Coronary artery (tissue), 2 donors: ENCODE measurements at places on chromosomes 4 and X.

GRCh38 chr4:26299254-26299882, 21.4 kb upstream of the RBPJ start:
- no peak for DNase-seq

- DNase-seq: no peak
Measured at GRCh38 chrX:2521927-2522386, 21.2 kb upstream of the DHRSX start.

DNA sequence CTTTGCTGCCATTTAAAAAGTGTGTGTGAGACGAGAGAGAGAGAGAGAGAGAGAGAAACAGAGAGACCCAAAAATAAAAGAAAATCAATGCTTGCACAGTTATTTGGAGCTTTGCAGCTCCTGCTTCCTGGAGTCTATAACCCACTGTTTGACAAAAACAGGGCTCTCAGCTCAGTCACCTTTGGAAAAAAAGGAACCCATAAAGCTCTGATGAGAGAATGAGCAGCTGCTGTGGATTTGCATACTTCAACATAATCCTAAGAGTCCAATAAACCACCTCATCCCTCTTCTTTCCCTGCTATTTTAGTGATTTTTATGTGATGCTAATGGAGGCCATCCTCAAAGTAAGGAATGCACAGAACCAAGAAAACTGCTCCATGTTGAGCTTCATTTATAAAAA, 50.3 kb downstream of the USP26 start:
- no peak for DNase-seq

GRCh38 chr4:178174756-178175155, 732.5 kb upstream of the AGA start:
- no peak for DNase-seq

- no peak for DNase-seq
Measured at GRCh38 chr4:41532882-41533281, 5.1 kb upstream of the LIMCH1 start.

DNA sequence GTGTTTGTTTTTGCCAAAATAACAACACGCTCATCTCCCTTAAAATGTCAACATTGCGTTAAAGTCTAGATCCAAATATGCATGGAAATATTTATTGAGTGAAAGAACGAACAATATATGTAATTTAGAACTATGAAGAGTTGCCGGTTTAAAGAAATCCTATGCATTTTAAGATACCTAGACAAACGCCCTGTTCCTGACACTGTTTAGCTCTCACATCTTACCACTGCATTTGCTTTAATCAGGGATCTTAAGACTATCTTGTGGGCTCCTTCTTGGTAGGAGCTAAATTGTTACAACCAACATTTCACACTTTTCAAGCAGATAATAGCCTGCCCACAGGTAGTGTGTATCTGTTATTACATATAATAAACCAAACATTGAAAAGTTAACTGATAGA, 96.6 kb upstream of the RPS6KA3 start:
- DNase-seq: no peak

GRCh38 chr4:48342606-48342880, 1.2 kb downstream of the SLAIN2 start:
- no peak for DNase-seq

- peak; percentile 74 for DNase-seq
Measured at GRCh38 chr4:7822877-7823276, 116.8 kb downstream of the AFAP1 start.

DNA sequence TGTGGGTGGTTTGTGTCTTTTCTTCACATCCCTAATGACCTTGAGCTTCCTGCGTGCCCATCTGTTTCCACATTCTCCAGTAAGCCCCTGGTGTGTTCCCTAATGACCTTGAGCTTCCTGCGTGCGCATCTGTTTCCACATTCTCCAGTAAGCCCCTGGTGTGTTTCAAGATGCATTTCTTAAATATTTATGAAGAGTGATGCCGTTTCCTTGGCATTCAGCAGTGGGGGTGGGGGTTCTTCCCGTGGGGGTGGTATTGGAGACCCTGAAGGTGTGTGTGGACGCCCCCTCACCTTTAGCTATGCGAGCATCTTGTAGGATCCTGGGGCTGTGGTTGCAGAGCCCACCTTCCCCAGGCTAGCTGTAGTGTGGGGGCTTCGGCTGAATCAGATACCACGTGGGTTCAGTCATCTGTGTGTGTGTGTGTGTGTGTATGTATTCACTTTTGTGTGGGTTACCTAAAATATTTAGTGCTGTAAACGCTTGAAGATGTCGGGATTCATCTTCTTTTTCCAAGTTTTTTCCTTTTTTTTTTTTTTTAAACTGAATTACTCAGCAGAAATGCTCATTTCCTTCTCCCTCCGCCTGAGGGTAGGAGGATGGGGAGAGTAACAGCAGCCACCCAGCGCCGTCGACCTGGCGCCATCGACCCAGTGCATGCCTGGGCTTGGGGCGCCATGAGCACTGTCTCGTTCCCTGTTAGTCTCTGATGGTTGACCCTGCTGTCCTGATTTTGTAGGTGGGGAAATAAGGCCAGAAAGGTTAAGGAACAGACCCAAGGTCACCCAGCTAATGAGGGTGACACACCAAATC, 9.9 kb downstream of the NSG1 start:
- DNase-seq: no peak

DNA sequence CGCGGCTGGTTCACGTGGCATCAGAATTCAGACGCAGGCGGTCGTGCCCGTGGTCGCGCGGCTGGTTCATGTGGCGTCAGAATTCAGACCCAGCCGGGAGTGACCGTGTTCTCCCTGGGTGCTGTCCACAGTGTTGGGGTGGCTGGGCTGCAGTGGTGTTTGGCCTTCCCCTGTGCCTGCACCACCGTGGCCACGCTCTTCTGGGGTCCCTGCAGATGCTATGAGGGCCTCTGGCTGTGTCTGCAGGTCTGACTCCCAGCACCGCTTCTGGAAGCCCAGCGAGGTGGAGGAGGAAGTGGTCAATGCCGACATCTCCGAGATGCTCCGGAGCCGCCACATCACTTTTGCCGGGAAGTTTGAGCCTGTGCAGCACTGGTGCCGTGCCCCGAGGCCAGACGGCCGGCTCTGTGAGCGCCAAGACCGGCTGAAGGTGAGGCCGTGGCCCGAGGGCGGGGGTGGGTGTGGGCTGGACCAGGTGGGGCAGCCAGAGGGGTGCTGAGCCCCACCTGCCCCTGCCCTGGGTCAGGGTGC, 26.4 kb downstream of the NKX1-1 start:
- DNase-seq: no peak

DNA sequence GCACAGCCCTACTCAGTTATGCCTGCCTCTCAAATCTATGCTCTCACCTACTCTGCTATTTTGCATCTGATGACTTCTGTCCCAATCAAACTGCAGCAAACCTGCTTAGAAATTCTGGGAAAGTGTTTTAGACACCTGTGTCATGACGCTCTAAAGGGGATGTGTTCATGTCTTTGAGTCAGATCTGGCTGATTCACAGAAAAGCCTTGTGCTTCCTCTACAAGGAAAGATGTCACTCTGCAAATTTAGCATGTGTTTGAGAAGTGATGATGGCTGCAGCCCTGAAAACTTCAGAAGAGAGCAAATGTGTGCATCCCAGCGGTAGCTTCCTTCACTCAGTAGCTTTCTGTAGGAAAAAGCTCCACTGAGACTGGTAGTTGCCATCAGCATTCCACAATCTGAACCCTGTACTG, 235.4 kb downstream of the MGST2 start:
- DNase-seq: no peak

DNA sequence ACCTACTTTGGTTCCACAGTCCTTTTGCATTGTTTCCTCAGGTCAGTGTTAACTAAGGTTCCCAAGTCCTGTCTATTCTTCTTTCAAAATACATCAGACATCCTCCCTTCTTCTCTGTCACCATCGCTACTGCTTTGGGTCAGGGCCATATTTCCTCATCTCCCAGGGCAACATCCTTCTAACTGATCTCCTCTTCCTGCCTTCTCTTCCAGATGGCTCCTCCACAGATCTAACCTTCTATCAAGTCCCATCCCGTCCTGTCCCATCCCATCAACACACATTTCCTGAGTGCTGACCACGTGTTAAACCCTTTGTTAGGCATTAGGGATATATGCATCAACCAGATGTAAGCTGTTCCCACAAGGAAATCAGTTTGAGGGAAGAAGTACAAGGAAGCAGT, 25.9 kb downstream of the PLAC1 start:
- no peak for DNase-seq

GRCh38 chr4:138494116-138494515, 252.0 kb upstream of the SLC7A11 start:
- no peak for DNase-seq

- DNase-seq: no peak
Measured at GRCh38 chr4:96465834-96466233, 625.9 kb downstream of the PDHA2 start.

DNA sequence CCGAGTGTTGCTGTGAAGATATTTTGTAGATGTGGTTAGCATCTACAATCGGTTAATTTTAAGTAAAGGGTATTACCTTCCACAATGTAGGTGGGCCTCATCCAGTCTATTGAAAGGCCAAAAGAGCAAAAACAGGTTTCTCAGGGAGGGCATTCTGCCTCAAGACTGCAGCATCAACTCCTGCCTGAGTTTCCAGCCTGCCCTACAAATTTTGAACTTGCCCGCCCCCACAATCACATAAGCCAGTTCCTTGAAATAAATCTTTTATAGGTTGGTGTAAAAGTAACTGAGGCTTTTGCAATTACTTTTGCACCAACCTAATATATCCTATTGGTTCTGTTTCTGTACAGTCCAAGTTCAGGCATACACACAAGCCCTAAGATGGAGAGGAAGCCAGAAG, 22.1 kb upstream of the PI4K2B start:
- DNase-seq: no peak

- DNase-seq: no peak
Measured at GRCh38 chr4:114558446-114559020, 40.1 kb upstream of the UGT8 start.

DNA sequence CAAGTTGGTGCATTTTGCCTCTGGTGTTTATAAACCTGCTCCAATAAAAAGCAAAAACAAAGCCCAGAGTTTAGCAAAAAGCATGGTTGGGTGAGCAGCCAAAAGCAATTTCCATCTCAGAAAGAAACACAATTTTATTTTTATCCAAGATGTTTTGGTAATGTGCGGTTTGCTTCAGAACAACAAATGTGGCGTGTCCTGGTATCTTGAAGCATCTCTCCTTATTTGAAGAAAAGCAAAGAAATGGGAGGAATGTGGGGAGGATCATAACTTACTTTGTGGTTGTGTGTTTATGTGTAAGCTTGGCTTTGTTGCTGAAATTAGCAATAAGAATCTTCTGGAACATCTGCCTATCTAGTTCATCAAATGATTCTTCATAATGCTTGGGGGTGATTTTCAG, 88.3 kb upstream of the DDX3X start:
- DNase-seq: no peak

DNA sequence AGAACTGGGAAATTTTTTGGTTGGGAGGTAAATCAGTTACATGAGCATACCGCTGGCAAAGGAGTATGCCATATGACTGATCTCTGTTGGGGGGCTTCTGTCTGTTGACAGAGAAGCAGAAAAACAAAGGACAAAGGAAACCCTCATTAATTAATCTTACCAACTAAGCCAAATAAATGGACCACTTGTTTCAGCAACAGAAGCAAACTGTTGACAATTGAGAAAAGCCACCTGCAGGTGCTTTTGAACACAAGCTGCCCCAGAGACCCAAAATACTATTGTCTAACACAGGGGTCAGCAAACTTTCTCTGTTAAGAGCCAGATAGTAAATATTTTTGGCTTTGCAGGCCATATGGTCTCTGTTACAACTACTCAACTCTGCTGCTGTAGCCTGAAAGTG, 7.0 kb upstream of the FRYL start:
- DNase-seq: no peak

DNA sequence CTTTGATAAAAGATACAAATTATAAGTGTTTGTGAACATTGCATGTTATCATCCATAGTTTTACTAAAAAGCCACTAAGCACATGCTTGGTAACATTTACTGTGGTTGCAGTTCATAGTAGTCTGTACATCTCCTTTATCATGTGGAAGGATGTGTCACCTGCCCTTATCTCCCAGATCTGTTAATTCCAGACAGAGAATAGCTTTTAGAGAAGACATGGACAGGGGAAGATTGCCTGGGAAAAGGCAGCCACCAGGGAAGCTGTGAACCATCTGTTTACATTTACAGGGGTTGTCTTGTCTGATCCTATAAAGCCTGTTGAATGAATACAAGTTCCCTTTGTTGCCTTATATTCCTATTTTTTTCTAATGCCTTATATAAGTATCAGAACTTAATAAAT, 396.0 kb downstream of the FAT4 start:
- DNase-seq: no peak
